ENCODE measurements at places on chromosomes 6 and 20. TPM values are rescaled to one million over a fixed set of nuclear protein-coding genes. Genes with fewer than 3 reads are reported as not detected.

DNA sequence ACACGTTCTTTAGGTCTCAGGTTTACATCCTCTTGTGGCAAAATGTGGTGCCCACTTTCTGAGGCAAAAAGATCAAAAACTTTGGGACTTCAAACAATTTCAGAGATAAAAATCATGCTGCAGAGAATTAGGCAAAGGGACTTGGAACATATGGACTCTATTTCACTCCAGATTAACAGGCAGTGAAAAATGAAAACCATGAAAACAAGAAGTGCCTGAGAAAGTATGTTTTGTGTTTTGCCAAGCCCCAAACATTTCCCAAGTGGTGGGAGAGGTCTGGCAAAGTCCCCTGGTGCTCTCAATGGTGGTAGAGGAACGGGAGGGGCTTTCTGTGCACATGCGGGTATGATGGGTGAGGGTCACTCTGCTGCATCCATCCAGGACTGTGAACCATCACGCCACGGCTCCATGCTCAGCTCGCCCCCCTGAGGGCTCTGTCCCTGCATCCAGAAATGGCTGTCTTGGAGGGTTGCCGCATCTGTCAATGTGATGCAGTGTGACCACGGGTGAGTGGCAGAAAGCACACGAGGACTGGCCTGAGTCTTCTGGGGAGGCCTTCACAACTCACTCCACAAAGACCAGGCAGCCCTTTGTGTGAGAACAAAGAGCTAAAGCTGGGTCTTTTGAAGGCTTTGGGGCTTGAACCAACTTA lies 43.2 kb upstream of the TBC1D7 start:
- H3K36me3 ChIP-seq = no peaks in the 10 kb centered on the region
- H3K27me3 ChIP-seq = peaks cover 20% of the 10 kb centered on the region
- no peak overlapping the region for H3K27ac ChIP-seq
- DNase-seq = no peak
- peaks cover 14% of the 10 kb centered on the region for H3K4me1 ChIP-seq

- H3K27me3 ChIP-seq = no peaks in the 10 kb centered on the region
- peaks cover 1% of the 10 kb centered on the region for H3K36me3 ChIP-seq
Observed at GRCh38 chr6:26267083-26267589, 97.9 kb upstream of the BTN3A2 start.

ADAM33 gene
- total RNA-seq = 0.47 TPM

- no peak overlapping the region for H3K27ac ChIP-seq
- H3K36me3 ChIP-seq = no peaks in the 10 kb centered on the region
- DNase-seq = no peak
Observed at GRCh38 chr20:59821788-59822187, 111.6 kb downstream of the SYCP2 start.

DNA sequence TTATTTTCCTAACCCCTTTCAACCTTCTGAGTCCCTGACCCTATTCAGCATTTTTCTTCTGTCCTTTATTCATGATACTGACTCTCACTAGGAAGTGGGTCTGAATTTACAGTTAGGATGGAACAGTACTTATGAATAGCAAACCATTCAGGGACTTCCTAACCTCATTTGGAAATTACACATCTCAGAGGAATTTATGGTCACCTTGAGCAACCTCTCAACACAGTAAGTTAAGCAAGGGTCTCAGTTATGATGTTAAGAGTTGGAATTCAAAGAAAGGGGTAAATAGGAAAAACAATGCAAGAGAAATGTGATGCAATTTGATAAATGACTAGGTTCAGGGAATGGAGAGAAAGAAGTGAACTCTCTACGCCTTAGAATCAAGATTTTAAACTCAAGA lies 97.3 kb downstream of the GPR6 start:
- no peaks in the 10 kb centered on the region for H3K4me1 ChIP-seq
- H3K27me3 ChIP-seq = peaks cover 3% of the 10 kb centered on the region
- H3K36me3 ChIP-seq = no peaks in the 10 kb centered on the region
- H3K27ac ChIP-seq = no peak overlapping the region
- H3K4me3 ChIP-seq = no peak overlapping the region

DNA sequence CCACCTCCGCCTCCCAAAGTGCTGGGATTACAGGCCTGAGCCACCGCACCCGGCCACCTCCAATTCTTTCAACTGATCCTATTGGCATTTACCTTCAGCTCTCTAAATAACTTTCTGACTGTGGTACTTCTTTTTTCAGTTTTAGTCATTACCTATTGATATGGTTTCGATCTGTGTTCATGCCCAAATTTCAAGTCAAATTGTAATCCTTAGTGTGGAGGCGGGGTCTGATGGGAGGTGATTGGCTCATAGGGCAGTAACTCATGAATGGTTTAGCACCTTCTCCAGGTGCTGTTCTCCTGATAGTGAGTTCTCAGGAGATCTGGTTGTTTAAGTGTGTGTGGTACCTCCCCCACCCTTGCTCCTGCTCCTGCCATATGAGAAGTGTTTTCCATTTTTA lies 140.9 kb downstream of the LPA start:
- H3K4me3 ChIP-seq = no peak overlapping the region
- H3K27ac ChIP-seq = no peak overlapping the region
- no peak for DNase-seq
- H3K36me3 ChIP-seq = no peaks in the 10 kb centered on the region

GRCh38 chr6:127630800-127631199 lies 53.8 kb downstream of the C6orf58 start:
- no peaks in the 10 kb centered on the region for H3K36me3 ChIP-seq
- H3K4me1 ChIP-seq = no peaks in the 10 kb centered on the region
- DNase-seq = no peak
- H3K4me3 ChIP-seq = no peak overlapping the region
- no peak overlapping the region for H3K27ac ChIP-seq
- no peaks in the 10 kb centered on the region for H3K27me3 ChIP-seq

- no peaks in the 10 kb centered on the region for H3K4me1 ChIP-seq
- no peaks in the 10 kb centered on the region for H3K36me3 ChIP-seq
- H3K27me3 ChIP-seq = peaks cover 12% of the 10 kb centered on the region
- H3K27ac ChIP-seq = no peak overlapping the region
- DNase-seq = no peak
- H3K4me3 ChIP-seq = no peak overlapping the region
Observed at GRCh38 chr20:137668-138490, 4.5 kb upstream of the DEFB126 start.

TCF21 gene
- not detected for total RNA-seq

DNA sequence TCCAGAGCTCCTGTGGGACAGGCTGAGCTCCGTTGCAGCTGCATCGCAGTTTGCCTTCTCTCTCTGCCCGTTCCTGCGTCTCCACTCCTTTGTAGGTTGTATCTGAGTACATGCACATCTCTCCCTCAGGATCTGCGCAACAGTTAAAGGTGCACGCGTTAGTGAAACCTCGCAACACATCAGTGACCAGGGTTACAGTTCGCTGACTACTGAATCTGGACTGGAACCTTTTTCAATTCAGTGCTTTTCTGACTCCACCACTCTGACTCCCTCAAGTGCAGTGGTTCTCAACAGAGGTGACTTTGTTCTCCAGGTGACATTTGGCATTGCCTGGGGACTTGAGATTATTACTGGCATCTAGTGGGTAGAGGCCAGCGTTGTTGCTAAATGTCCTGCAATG lies 44.0 kb downstream of the UST start:
- peaks cover 55% of the 10 kb centered on the region for H3K27me3 ChIP-seq
- H3K27ac ChIP-seq = no peak overlapping the region
- DNase-seq = no peak
- peaks cover 10% of the 10 kb centered on the region for H3K4me1 ChIP-seq
- no peak overlapping the region for H3K4me3 ChIP-seq

DNA sequence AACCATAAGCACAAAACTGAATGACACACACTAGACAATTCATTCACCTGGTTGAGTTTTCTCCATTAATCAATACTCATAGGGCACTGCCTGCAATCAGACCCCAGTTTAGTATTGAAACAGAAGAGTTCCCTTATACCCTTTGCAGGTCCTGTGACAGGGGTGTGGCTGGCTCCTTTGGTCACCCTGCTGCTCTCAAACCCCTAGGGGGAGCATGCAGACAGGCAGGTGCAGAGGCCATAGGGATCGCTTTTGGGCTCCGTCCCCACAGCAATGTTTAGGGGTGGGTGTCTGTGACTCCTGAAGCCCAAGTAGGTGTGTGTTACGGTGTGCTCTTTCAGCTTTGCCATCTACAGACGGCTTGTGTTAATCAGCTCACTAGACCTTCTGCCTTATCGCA lies 210.4 kb downstream of the CENPW start:
- no peak for DNase-seq
- H3K4me3 ChIP-seq = no peak overlapping the region
- H3K27ac ChIP-seq = no peak overlapping the region
- H3K27me3 ChIP-seq = no peaks in the 10 kb centered on the region

TFAP2B gene
- total RNA-seq = 1.8 TPM

GRCh38 chr6:14709066-14709670 lies 536.7 kb upstream of the JARID2 start:
- H3K4me1 ChIP-seq = peaks cover 9% of the 10 kb centered on the region
- no peak for DNase-seq
- no peak overlapping the region for H3K4me3 ChIP-seq
- no peak overlapping the region for H3K27ac ChIP-seq
- no peaks in the 10 kb centered on the region for H3K36me3 ChIP-seq

DNA sequence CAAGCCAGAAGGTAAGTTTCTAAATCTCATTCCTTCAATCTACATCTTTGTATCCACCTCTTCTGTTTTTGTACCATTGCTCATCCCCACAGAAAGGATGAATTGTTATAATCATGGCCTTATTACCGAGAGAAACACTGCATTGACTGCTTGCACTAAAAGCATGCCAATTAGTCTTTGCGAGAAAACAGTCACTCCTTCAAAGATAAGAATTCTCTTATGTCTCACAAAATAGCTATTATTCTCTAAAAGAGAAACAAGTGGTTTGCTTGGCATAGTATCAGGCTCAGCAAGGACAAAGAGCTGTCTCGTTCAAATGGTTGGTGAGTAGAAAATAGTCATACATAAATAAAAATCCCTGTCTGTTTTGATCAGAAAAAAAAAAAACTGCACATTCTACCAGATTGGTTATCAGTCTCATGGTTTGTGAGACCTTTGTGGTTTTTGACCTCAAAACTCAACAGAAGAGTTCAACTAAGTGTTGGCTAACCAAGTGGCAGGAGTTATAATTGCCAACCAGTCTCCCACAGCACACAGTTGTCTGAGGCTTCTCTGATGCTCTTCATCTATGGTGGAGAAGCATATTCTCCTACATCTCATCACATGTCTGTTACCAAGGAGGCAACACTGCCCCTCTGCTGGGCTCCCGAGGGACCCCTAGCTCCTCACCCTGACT lies 35.1 kb upstream of the ARMH2 start:
- H3K36me3 ChIP-seq = no peaks in the 10 kb centered on the region
- no peak for DNase-seq
- H3K27me3 ChIP-seq = no peaks in the 10 kb centered on the region
- H3K4me3 ChIP-seq = no peak overlapping the region

DNA sequence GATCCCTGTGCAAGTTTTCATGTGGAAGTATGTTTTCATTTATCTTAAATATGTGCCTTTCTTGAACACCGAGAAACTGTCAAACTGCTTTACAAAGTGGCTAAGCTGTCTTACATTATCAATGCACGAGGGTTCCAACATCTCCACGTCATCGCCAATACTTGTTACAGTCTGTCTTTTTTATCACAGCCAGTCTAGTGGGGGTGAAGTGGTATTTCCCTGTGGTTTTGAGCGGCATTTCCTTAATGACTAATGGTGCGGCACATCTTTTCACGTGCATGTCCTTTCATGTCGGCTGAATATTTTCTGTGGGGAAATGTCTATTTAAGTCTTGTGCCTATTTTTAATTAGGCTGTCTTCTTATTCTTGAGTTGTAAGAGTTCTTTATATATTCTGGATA lies 280.4 kb downstream of the FOXC1 start:
- H3K27ac ChIP-seq = no peak overlapping the region
- no peak for DNase-seq
- H3K36me3 ChIP-seq = no peaks in the 10 kb centered on the region
- no peaks in the 10 kb centered on the region for H3K27me3 ChIP-seq
- H3K4me3 ChIP-seq = no peak overlapping the region

GRCh38 chr6:43912598-43913371 lies 142.8 kb downstream of the VEGFA start:
- H3K27ac ChIP-seq = no peak overlapping the region
- DNase-seq = no peak
- no peaks in the 10 kb centered on the region for H3K36me3 ChIP-seq
- H3K4me3 ChIP-seq = no peak overlapping the region
- H3K4me1 ChIP-seq = peaks cover 45% of the 10 kb centered on the region

DNA sequence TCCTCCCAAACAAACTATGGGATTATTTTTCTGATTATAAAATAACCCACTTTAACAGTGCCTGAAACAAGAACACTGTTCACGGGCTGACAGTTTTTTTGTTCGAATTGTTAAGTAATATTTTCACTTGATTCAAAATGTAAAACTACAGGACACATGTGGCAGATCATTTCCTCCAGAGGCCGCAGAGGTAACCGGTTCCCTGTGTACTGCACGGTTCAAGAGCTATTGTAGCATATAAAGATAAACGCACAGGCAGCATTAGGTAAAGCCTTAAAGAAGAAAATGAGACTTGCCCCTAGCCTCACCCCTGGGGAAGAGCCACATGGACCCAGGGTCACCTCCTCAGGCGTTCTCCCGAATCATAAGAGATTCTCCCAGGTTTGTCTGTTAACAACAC lies 181.3 kb upstream of the AFDN start:
- H3K36me3 ChIP-seq = no peaks in the 10 kb centered on the region
- no peak overlapping the region for H3K27ac ChIP-seq
- no peak overlapping the region for H3K4me3 ChIP-seq
- H3K4me1 ChIP-seq = peaks cover 5% of the 10 kb centered on the region
- DNase-seq = no peak
- no peaks in the 10 kb centered on the region for H3K27me3 ChIP-seq

MAP7 gene
- total RNA-seq = 101 TPM

DNA sequence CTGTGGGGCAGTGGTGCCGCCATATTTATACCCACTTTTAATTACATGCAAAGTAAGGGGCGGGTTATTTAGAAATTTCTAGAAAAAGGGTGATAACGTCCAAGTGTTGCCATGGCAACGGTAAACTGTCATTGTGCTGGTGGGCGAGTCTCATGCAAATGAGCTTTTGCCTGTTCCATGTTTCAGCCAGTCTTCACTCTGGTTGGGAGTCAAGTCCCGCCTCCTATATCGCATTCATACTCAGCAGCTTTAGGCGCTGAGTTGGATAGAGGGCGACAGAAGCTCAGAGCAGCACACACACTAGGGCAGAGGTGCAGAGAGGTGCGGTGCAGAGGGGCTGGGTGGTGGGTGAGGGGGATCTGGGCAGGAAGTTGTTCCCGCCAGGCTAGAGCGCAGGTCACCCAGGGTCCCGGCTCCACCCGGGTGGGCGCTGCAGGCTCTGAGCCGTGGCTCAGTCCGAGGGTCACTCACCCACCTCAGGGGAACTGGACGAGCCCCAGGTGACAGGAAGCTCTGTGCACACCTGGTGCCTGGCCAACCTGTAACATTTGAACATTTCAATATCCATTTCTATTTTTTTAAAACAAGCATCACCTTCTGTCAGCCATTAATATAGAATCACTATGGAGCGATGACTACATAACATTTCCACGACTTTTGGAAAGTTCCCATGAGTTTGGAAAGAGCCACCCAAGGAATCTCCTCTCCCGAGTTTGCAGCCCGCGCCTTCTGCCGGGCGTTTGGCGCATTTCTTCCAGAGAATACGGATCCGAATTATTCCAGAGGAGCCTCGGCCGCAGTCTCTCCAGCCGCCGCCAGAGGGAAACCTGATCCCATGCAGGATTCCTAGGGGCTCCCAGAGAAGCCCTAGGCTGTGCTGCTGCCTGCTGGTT lies 89.1 kb upstream of the PHACTR3 start:
- H3K36me3 ChIP-seq = no peaks in the 10 kb centered on the region
- peaks cover 4% of the 10 kb centered on the region for H3K4me1 ChIP-seq
- DNase-seq = peak; percentile 79
- peaks cover 50% of the 10 kb centered on the region for H3K27me3 ChIP-seq
- H3K4me3 ChIP-seq = peak overlapping the region; percentile 57

SLC17A3 gene
- total RNA-seq = 0.58 TPM

Measured in progenitor cell of endocrine pancreas (in vitro differentiated cells).